H7 (cell line): ENCODE measurements at places on chromosomes 12 and 14. TPM values are rescaled to one million over a fixed set of nuclear protein-coding genes. Genes with fewer than 3 reads are reported as not detected.

DNA sequence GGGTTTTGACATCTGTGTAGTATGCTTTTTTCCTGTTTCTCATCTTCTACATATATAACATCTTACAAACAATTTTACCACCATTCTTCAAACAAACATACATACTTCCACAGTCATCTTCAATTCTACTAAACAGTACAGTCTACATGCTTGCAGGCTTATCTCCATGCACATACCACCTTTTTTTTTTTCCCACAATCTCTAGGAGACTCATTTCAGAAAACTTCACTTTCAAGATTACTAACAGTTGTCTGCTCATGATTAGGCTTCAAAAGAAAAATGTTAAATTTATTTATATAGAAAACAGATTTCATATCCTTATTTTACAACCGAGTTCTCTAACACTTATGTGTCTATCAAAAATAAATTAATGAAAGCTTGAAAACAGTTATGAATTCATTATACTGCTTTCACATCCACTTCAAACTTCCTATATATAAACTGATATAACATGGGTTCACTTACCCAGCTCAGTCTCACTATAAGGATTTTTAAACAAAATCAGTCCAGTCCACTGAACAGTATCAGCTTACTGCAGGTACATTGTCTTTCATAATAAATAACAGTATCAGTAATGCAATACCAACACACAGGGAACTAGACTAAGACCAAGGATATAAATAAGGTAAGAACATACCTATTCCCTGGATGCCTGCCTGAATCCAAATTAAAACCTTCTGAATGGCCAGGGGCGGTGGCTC lies 42.5 kb downstream of the LRP6 start:
- no peak for DNase-seq

DNA sequence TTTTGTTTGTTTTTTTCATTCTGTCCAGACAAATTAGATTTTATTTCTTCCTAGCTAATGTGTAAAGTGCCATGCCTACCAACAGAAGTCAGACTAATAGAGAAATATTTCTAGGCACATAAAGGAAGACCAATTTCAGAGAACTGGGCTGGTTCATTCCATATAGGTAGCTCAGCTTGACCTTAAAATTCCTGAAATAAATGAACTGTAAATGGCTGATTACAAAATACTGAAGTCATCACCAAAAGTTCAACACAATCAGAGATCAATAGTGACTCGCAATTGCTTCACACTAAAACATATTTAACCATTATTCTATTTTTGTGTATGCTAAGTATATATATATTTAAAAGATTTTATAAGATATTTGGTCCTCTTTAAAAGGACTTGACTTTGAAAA lies 34.2 kb downstream of the PTPRB start:
- no peak for DNase-seq

- DNase-seq: no peak
These were observed 49.9 kb upstream of the TBX3 start for GRCh38 chr12:114733919-114734318.

DNA sequence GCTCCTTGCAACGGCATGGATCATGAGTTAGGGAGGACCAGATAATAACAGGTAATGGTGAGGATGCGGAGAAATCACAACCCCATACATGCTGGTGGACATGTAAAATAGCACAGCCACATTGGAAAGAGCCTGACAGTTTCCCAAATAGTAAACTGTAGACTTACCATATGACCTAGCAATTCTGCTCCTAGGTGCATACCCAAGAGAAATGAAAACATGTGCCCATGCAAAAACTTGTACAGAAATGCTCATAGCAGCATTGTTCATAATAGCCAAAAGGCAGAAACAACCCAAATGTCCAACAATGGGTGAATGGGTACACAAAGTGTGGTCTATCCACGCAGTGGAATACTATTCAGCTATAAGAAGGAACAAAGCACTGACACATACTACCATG lies 97.5 kb upstream of the VRK1 start:
- DNase-seq: no peak

DNA sequence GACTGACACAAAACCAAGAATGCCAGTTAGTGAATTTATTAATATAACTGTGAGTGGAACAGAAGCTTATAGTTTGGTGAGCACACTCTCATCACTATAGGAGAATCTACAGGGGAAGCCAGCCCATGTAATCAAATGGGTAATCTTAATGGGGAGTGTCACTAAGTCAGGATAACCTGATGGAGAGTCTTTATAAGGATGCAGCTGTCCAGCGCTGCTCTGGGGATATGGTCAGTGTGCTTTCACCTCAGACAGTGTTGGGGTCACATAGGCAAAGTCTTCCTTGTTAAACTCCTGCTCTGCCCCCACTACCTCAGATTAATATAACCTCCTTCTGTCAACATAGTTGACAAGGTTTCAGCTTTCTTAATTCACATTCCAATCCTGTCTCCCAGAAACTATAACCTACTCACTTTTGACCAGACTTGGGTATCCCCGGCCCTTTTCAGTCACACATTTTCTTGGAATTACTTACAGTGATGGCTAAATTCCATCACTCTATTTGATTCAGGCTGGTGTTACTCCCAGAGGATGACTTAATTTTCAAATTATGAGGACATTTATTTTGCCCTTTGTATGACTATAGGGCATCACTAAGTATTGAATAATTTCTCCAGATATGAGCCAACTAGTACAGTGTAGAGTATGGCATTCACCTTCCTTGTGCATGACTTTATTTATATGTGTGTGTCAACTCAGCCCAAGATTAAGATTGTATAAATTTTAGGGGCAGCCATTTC lies 13.2 kb downstream of the STK38L start:
- no peak for DNase-seq

DNA sequence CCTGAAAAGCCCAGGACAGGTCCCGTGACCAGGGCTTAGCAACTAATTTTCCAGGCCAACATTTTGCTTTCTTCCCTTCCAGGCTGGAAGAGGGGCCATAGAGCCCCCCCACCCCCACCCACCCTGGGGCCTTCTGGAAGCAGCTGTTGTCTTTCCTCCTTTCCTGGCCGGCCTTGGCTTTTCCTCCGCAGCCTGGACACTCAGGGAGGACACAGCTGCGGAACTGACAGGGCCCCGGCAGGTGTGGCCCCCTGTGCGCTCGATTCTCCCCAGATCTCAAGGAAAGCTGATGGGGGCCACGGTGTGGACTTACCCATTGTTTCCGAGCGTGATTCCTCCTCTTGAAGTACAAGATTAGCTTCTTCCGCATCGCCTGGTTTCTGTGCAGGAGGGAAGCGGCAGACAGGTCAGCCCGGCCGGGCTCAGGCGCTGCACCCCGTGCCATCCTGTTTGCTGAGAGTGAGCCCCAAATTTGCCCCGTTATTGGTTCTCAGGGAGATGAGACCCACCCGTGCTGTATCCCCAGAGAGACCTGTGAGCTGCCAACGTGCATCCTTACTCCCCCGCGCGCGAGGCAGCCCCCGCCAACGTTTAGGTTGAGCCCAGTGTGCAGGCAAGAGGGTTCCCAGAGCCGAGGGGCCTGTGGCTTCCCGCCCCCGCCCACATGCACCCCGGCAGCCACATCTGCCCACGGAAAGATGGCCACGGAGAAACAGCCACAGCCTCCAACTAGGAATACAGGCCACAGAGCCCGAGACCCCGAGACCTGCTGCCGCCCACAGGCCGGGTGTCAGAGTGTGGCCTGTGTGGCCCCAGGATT lies 129.6 kb downstream of the NCOR2 start:
- peak; percentile 74 for DNase-seq

DNA sequence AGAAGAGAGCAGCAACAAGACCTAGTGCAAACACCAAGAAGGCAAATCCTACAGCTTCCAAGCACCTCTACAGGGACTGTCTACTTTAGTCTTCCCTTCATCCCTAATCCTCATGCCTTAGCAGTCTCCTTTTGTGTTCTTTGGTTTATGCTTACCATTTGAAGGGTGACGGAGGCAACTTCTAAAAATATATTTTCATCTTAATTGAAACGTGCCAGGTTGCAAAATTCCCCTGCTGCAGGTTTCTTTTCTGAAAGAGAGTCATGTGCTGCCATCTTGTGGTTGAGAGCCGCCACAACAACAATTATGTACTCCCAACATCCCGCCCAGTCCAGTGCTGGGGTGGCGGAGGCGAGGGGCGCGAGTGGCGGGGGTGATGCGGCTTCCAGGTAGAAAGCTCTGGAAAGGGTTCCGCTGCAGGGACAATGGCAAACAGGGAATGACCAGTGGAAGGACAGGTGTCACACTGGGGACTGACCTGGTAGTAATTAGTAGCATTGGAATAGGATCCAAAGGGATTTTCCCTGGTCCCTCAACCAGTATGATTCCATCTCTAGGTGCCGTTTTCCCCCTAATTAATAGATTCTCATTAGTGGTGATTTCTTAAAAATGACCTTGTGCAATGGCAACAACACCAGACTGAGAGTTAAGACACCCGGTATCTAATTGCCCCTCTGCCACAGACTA lies 80.3 kb upstream of the GNG2 start:
- peak; percentile 87 for DNase-seq

GRCh38 chr14:105090493-105091053 lies 25.3 kb upstream of the GPR132 start:
- peak; percentile 95 for DNase-seq

DNA sequence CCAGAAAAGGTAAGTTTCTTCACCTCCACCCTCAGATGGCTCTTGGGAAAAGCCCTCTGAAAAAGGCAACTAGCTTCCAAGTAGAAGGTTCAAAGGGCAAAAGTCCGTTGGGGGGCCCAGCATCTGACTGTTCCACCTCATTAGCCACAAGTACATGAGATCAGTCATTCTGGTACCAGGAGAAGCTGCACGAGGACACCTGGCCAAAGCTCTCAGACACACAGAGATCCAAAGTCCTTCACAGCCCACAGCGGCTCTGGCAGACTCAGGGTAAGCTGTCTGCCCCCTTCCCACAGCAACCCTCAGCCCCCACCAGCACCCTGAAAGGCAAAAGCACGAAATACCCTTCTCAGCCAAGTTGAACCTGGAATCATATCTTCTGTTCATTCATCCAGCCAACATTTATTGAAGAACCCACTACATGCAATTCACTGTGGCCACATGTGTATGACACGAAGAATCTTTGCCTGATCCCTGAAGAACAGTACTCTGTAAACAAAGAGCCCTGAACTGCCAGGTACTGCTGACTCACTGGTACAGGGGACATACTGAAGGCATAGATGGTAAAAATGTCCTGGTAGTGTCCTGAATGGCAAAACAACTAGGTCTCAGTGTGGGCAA lies 19.0 kb downstream of the SLC7A7 start:
- no peak for DNase-seq

GRCh38 chr12:77049767-77050353 lies 15.5 kb downstream of the E2F7 start:
- peak; percentile 26 for DNase-seq

DNA sequence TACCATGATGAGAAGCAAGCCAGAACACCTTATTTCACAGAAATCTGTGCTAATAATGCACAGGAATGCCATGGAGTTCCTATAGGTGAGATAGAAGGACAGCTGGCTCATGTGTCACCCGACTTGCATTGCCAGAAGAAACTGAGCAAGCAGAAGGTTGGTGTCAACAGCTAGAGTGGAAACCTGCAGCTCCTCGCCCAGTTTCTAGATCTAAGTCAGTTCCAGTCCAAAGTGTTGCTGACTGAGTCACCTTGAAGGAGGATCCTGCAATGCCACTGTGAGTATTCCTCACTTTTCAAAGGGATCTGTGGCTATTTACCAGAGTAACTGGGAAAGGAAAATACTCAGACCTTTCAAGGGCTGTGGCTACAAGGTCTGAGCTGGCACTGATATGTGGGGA lies 17.1 kb downstream of the CDKL1 start:
- DNase-seq: no peak

DNA sequence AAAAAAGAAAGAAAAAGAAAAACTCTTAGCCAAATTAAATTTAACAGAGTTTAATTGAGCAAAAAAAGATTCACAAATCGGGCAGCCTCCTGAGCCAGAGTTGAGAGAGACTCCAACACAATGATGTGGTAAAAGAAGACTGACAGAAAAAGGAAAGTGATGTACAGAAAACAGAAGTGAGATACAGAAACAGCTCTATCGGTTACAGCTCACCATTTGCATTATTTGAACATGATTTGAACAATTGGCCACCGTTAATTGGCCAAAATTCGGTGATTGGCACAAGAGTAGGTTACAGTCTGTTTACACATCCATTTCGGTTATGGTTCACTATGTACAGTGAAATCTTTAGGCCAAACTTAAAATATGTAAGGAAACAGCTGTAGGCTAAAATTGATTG lies 117.7 kb downstream of the SPTSSA start:
- no peak for DNase-seq

GRCh38 chr14:101560534-101561113 lies 671 bp upstream of the DIO3 start:
- peak; percentile 77 for DNase-seq

- no peak for DNase-seq
These were observed 582.0 kb downstream of the BCL11B start for GRCh38 chr14:98689951-98690350.

- DNase-seq: peak; percentile 58
These were observed 11.4 kb upstream of the CYP46A1 start for GRCh38 chr14:99672506-99673304.

- DNase-seq: peak; percentile 48
These were observed 544 bp downstream of the ABCD4 start for GRCh38 chr14:74302152-74302628.

DNA sequence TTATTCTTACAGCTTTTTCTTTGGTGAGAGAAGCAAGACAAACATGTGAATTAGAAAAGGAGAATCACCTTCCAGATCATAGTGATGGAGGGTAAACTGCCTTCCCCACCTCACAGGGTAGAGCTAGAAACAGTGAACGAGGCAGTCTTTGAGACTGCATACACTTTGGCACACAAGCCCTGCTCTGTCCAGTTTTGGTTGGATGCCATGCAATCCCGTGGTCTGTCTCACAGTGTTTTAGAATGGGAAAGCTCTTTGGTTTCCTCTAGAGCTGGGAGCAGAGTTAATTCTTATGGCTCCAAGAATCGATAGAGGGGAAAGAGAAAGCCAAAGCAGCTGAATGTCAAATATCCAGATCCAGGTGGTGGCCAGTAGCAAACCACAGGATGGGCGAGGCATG lies 21.9 kb downstream of the TDP1 start:
- DNase-seq: no peak

- DNase-seq: no peak
These were observed 372.5 kb downstream of the ADAMTS20 start for GRCh38 chr12:43179486-43179885.

The KLHDC1 gene
- 0.07 and 0.38 TPM in 2 replicates for total RNA-seq

The GPR65 gene
- total RNA-seq: not detected in 2 replicates

The GLT1D1 gene
- 6.1 and 9.2 TPM in 2 replicates for total RNA-seq

The DDHD1 gene
- 8.1 and 12.5 TPM in 2 replicates for total RNA-seq

The RNASE2 gene
- total RNA-seq: not detected in 2 replicates

The PZP gene
- not detected in 2 replicates for total RNA-seq

The BMAL2 gene
- 13.0 and 13.9 TPM in 2 replicates for total RNA-seq
